ENCODE measurements at places on chromosomes 7 and 10. TPM values are rescaled to one million over a fixed set of nuclear protein-coding genes. Genes with fewer than 3 reads are reported as not detected.

Gene TMEM236
- total RNA-seq: 0.11 TPM

Gene ATG9B
- 4.2 TPM for total RNA-seq

Gene BAMBI
- total RNA-seq: 1.4 TPM

Gene EFCAB10
- not detected for total RNA-seq

Gene SPDYE6
- not detected for total RNA-seq

Gene GIMAP6
- 44.9 TPM for total RNA-seq

Gene CYP26C1
- total RNA-seq: not detected

Gene CRYGN
- not detected for total RNA-seq

Gene FOXI2
- not detected for total RNA-seq

Gene DKK1
- total RNA-seq: not detected

GRCh38 chr7:43763183-43763582, 4.7 kb downstream of the BLVRA start:
- no peak for DNase-seq

GRCh38 chr10:77163670-77164348, 473.8 kb downstream of the KCNMA1 start:
- no peak for DNase-seq

DNA sequence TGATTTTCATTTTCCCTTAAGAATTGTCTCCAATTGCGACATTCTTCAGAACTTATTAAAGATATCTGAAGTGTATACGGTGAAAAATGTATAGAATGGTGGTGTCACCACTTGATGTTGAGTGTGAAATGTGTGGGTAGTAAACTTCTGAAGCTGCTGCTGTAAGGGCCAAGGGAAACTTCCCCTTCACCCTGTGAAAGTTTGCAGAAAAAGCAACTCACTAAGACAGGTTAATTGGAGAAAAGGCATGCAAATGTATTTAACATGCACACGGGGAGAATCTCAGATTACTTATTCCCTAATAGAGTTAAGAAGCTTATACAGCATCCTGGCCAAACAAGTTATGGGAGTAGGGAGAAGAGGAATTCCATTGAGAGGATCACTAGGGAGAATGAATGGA, 173.0 kb downstream of the NSUN6 start:
- no peak for DNase-seq

GRCh38 chr7:8380130-8380529, 53.3 kb upstream of the NXPH1 start:
- no peak for DNase-seq

DNA sequence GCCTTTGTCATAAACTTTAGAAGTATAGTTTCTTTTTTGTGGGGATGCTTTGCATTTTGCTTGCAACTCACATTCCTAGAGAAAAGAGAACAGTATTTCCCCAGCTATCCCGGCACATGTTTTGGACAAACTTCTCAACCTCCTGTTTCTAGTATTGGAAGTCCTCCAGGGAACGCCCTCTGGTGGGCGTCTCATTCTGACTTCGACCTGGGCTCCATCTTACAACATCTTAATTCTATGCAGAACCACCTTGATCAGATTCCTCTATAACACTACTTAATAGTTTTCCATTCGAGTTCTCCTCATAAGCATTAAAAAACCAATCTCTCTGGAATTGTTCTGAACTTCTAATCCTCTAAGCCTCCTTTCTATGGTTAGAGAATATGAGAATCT, 139.5 kb upstream of the FZD8 start:
- DNase-seq: no peak

DNA sequence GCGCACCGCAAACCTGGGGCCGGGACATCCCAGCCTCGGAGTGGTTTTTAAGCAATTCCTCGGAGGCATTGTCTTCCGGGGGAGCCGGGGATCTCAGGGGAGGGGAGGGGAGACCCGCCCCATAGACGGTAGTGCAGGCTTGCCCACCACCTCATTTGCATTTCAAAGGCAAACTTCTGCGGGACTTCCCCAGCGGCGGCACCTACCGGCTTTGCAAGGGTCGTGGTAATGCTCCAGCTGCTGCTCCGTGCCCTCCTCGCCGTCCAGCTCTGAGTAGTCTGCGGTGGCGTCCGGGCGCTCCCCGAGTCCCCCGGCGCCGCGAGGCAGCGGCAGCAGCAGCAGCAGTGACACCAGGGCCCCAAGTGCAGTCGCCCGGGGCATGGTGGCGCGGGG, 425 bp downstream of the TLL2 start:
- no peak for DNase-seq

- DNase-seq: no peak
Observed at GRCh38 chr10:97708976-97709946, 4.3 kb upstream of the MARVELD1 start.

- DNase-seq: no peak
Observed at GRCh38 chr10:31650010-31650409, 278.6 kb downstream of the ARHGAP12 start.

- DNase-seq: no peak
Observed at GRCh38 chr7:24701261-24702235, 55.7 kb downstream of the GSDME start.

- no peak for DNase-seq
Observed at GRCh38 chr10:113425541-113425951, 127.3 kb upstream of the HABP2 start.

DNA sequence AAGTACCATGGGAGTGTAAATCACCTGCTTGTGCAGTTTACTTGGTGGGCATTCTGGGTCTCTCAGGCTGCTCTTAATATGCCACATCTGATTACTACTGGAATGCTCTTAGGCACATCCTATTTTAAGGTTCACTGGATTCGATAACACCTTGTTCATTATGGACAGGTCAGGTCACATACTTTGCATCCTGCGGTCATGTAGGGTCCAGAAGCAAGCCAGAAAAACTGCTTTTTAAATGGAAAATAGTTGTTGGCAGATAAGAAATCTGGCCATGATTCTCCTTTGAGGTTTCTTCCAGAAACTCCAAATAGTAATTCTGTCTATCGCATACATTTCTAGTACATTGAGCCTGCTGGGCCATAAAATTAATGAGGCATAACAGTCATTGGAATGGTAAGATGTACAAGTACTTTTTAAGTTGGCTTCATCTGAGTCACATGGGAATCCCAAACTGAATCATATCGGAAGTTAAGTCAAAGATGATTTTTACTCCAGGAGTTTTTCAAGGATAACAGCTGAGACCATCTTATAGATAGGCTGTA, 371.9 kb downstream of the LRRTM3 start:
- DNase-seq: no peak

DNA sequence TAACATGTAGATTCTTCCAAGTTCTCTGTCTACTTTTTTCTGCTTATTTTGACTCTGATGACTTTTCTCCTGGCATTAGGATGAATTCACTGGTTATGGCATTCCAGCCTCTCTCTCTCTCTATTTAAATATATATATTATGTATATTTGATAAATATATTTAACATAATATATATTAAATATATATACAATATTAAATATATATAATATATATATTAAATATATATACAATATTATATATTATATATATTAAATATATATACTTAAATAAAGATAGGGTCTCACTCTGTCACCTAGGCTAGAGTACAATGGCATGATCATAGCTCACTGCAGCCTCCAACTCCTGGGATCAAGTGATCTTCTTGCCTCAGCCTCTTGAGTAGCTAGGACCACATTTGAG, 60.7 kb downstream of the ZNF783 start:
- no peak for DNase-seq

Measured in CD8-positive, alpha-beta memory T cell (primary cell).